SK-N-SH treated with all-trans-retinoic acid at 6 μM for 48 hours (cell line): ENCODE measurements at places on chromosomes 13 and 19.

DNA sequence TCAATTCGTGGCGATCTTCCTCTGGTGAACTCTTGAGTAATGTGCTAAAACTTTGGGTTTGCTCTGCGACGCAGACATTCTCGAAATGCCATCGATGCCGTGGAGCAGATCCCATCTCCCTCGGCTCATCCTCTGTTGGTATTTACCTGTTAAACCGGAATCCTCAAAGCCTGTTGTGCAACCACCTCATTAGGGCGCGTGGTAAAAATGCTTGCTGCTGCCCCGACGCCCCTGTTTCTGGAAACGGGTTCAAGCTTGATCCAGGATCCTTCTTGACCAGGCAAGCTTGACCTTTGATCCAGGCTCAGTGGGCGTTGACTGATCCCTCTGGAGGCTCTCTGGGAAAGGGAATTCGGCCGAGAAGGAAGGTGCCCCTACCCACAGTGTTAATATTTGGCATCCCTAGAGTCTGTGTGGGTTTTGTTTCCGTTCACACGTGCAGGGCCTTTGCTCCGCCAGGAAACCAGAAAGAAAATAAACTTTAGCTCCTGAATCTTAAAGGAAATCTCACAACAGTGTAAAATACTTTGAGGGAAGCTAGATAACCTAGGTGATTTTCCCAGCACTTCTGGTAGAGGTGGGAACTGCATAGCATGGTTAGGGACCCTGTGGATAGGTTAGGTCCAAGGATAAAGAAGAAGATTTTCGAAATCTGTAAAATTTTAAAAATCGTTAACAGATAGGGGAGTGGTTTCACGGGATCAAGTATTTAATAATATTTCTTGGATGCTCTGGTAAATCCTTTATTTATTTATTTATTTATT is 1.1 kb downstream of the LSM14A start:
- ATAC-seq = peak; percentile 38

GRCh38 chr13:35256459-35257148 is 219.9 kb downstream of the MAB21L1 start:
- no peak for ATAC-seq

- no peak for ATAC-seq
Observed at GRCh38 chr13:44648392-44649103, 72.4 kb upstream of the TSC22D1 start.

DNA sequence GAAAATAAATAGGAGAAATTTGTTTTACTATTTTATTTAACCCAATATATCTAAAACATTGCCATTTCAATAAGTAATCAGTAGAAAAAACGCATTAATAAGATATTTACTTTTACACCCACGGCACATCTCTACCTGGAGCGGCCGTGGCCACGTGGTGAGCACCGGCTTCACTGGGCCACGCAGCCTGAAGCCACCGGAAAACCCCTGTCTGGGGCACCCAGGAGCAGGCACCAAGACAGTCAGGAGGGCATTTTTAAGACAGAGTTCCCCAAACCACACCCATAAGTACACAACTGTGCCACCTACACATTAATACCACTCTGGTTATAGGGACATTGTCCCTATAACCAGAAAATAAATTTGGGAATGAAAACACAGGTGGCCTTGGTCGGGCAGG is 80.9 kb downstream of the SPACA7 start:
- ATAC-seq = no peak

GRCh38 chr19:47693489-47693888 is 19.7 kb upstream of the EHD2 start:
- no peak for ATAC-seq

DNA sequence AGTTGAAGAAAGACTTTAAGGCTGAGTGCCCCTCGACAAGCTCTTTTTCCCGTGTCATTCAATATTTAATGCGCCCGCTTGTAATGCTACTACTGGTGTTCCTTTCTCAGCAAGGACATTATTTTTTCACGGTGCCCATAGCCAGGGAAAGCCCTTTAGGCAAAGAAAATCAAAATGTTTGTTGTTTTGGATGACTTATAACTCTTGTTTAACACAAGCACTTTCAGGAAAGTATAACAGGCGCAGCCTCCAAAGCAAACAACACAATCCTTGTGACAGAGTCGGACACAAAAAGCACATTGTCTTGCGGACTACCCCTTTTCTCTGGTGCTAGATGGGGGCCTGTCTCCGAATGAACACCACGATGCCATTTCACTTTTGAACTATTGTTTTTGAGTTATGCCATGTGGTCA is 12.4 kb downstream of the ZIC5 start:
- ATAC-seq = no peak

DNA sequence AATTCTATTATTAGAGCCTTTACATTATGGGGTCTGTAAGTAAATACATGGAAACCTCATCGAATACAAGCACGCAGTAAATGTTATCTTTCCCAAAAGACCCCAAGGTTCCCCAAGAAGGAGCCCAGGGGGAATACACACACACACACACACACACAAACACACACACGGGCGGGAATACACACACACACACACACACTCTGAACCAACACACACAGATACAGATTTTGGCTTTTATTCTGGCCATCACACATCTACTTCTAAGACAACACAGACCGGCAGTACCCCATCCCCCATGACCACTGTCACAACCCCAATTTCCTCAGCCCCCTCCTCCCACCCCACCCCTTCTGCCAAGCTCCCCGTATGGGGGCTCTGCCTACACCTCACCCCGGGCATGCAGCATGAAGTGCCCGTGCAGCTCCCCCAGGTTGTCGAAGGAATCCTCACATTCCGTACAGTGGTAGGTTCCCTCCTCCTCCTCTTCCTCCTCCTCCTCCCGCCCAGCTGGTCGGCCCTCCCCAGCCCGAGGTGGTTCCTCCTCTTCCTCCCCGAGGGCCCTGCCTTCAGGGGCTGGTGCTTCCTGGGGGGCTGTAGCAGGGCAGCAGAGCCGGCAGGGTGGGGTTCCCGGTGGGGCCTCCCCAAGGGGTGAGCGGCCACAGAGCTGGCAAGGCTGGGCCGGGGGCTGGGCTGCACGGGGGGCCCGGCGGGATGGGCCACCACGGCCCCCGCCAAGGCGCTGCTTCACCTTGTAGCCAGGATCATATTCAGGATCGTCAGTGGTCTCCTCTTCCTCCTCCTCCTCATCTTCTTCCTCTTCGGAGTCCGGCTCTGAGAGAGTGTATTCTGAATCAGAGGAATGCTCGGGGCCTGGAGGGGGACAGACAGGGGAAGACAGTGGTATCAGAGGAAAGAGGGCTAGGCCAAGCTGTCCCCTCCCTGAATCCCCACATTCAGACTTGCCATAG is 4.4 kb upstream of the SRRM5 start:
- no peak for ATAC-seq

- ATAC-seq = no peak
Observed at GRCh38 chr19:51566489-51567100, 4.5 kb upstream of the ZNF175 start.

- ATAC-seq = peak; percentile 68; the same call in 2 of the 3 replicates
Observed at GRCh38 chr13:70523622-70524021, 415.4 kb upstream of the KLHL1 start.

DNA sequence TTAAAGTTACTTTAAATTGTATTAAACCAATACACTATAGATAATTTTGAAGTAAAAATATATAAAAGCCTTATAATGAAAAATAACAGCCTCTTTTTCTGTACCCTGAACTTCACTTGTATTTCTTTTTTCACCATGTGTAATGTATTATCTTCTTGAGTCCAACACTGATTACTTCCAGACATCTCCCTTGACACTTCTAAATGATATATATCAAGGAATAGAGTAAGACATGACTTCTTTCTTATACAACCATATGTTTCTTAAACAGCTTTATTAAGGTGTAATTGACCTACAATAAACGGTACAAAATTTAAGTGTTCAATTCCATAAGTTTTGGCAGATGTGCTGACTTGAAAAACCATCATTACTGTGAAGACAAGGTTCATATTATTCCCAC is 531.9 kb downstream of the OLFM4 start:
- ATAC-seq = no peak

- ATAC-seq = no peak
Observed at GRCh38 chr19:35288331-35288730, 3.6 kb upstream of the MAG start.

- peak; percentile 46 for ATAC-seq
Observed at GRCh38 chr13:73274147-73274546, 215.3 kb downstream of the KLF5 start.

- ATAC-seq = no peak
Observed at GRCh38 chr19:57317503-57317902, 2.8 kb upstream of the ZNF543 start.

DNA sequence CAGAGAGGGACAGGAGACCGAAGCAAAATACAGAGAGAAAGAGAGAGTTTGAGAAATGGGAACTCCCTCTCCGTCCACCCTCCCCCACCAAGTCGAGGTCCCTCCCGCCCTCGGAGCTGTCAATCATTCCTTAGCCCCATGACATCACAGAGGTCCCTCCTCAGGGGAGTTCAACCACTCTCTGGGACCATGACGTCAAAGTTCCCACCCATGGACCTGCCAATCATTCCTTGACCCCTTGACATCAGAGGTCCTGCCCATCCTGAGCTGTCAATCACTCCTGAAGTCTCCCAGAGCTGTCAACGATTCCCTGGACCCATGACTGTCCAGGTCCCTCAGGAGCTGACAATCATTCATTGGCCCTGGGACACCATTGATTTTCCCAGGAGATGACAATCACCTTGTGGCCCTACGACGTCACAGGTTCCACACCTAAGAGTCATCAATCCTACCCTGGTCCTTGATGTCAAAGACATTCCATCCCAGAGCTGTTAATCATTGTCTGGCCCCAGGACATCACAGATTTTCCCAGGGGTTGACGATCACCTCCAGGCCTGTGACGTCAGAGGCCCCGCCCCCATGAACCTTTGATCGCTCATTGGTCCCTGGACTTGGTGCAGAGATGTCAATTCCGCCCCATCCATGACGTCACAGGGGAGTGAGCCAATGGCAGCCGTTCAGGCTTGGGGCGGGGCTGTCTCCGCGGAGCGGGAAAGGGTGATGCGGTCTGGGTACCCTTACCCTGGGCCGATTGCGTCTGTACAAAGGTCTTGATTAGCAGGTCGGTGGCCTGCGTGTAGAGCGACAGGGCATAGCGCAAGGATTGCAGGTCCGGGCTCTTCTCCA is 61.7 kb downstream of the COLGALT1 start:
- ATAC-seq = no peak; the same call in 2 of the 3 replicates

DNA sequence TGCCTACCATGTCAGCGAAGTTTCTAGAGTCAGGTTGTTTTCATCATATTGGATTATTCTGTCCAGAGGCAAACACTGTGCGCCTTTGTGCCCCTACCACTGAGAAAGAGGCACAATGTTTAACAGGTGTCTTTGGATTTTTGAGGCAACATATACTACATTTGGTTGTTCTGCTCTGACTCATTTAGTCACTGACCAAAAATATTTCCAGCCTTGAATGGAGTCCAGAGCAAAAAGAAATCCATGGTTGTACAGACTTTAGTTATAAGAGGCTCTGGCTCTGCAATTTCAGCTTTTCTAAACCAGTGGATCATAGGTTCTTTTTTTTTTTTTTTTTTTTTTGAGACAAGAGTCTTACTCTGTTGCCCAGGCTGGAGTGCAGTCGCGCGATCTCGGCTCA is 35.7 kb downstream of the LACC1 start:
- no peak for ATAC-seq
